ENCODE measurements at places on chromosomes 6 and 20.

GRCh38 chr6:80638213-80639055 lies 532.0 kb downstream of the BCKDHB start:
- no peak for DNase-seq

DNA sequence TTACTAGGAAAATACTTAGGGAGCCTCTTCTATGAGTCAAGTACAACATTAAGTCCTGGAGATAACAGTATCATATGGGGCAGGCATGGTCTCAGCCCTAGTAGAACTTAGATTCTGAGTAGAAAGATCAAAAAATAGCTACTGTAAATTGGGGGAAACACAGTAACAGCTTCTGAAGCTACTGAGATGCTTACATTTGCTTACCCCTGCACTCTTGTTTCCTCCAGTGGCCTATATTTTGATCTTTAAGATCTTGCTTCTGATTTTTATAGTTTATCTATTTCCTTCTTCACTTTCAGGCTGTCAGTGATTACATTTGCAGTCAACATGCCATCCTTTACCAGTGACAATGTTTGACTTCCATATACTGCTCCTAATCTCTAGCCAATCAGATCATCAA lies 35.3 kb downstream of the HIVEP2 start:
- DNase-seq: no peak

GRCh38 chr20:51275181-51275580 lies 252.3 kb upstream of the KCNG1 start:
- DNase-seq: no peak

- no peak for DNase-seq
These were observed 91.7 kb upstream of the MAP7 start for GRCh38 chr6:136641873-136642465.
